Aorta (tissue), 5 donors: ENCODE measurements at places on chromosomes 13 and 19. TPM values are rescaled to one million over a fixed set of nuclear protein-coding genes. Genes with fewer than 3 reads are reported as not detected.

DNA sequence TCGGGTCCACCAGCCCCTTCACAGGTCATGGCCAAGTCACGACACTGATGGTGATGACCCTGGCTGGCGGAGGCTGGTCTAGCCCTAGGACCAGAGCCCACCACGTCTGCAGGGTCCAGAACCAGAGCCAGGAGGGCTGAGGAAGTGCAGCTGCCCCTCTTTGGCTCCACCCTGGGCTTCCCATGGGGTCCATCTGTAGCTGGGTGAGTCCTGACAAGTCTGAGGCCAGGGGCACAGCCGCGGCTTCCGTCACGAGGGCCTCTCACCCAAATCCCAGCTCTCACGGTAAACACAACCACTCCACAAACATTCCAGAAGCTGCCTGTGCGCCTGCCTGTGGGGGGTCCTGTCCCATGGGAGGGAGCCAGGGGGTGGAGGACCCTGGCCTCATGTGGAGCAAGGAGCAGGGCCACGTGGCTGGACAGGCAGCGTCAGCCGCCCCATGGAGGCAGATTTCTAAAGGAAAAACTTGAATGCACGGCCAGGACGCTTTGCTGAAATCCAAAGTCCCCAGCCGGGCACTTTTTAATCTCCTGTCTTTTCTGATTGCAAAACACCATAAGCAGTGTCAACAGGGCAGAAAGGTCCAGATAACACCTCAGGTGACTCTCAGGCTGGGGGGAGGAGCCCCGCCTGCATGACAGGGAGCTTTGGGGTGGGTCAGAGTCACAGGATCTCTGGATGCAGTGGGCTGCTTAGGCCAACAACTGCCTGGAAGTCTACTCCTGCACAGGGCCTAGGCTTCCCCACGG is 29.9 kb downstream of the CEBPG start:
- DNase-seq, result peak; percentile 37

GRCh38 chr19:8488365-8488764 is 14.1 kb downstream of the PRAM1 start:
- no peak for DNase-seq

- DNase-seq, result no peak
Observed at GRCh38 chr19:45981350-45981749, 7.7 kb upstream of the NOVA2 start.

GRCh38 chr19:4576016-4576933 is 16.8 kb upstream of the SEMA6B start:
- no peak for DNase-seq

DNA sequence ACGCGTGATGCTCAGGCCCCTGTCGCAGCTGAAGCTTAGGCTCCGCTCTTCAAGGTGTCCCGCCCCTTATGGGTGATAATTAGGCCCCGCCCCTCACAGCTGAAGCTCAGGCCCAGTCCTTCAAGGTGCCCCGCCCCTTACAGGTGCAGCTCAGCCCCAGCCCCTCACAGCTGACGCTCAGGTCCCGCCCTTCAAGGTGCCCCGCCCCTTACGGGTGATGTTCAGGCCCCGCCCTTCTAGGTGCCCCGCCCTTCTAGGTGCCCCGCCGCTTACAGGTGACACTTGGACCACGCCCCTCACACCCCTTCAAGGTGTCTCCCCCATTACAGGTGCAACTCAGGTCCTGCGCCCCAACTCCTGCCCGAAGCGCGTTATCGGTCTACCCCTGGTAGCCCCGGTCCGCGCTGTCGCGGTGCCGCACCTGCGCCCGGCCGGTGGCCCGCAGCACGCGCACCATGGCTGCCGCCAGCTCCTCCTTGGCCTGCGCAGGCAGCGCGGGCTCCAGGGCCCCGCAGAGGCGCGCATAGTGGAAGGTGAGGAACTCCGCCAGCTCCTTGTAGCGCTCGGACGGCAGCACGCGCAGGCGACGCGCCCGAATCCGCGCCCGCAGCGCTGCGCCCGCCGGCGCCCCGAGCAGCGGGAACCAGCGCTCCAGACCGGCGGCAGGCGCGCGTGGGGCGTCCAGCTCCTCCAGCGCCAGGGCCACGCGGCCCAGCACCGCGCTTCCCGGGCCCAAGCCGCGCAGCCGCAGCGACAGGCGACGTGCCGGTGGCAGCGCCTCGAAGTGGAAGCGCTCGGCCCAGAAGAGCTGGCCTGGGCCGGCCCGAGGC is 7.3 kb downstream of the RASAL3 start:
- no peak for DNase-seq

- no peak for DNase-seq
Observed at GRCh38 chr19:21848706-21849105, 12.7 kb upstream of the ZNF43 start.

DNA sequence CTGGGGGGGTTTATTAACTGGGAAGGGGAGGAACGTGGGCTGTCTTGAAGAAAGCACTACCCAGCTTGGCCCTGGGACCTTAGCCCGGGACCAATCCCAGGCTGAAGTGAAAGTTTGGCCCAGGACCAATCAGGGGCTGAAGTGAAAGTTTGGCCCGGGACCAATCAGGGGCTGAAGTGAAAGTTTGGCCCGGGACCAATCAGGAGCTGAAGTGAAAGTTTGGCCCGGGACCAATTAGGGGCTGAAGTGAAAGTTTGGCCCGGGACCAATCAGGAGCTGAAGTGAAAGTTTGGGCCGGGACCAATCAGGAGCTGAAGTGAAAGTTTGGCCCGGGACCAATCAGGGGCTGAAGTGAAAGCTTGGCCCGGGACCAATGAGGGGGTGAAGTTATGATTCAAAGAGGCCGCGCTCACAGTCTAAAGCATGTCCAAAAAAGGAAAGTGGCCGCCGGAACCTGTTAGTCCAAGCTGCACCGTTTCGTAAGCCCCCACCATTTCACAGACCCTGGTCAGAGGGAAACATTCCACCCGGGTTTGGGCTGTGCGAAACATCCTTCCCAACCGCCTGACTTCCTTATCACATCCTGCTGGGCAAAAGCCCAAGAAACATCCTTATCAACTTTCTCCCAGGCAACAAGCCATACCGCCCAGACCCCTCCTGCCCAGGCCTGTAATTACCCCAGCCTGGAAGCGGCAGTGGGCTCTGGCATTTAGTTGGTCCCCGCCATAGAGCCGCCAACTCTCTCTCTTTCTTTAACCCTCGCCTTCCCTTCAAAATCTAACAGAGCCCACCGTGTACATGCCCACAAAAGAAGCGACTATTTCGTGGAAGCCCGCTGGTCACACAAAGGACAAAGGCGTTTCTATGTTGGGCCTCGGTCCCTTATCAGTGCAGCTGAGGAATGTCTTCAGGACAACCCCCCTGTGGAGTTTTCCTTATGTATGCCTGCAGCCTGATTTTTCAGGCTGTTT is 1.1 kb downstream of the ZNF850 start:
- peak; percentile 85 for DNase-seq

GRCh38 chr13:101157261-101157660 is 259.0 kb downstream of the NALCN start:
- no peak for DNase-seq

GRCh38 chr13:88937384-88937783 is 1266.2 kb downstream of the SLITRK5 start:
- DNase-seq, result no peak

- DNase-seq, result no peak
Observed at GRCh38 chr13:30128095-30128494, 179.3 kb downstream of the KATNAL1 start.

- peak; percentile 42 for DNase-seq
Observed at GRCh38 chr13:44397766-44398223, 24.2 kb downstream of the SERP2 start.

- no peak for DNase-seq
Observed at GRCh38 chr19:18869781-18870530, 26.0 kb downstream of the CERS1 start.

- no peak for DNase-seq
Observed at GRCh38 chr19:14164724-14165493, 28.5 kb upstream of the ASF1B start.

- no peak for DNase-seq
Observed at GRCh38 chr13:99075268-99076191, 97.7 kb upstream of the DOCK9 start.

GRCh38 chr19:36093687-36094086 is 17.3 kb upstream of the OVOL3 start:
- DNase-seq, result no peak

GRCh38 chr19:2114218-2114617 is 17.5 kb downstream of the IZUMO4 start:
- DNase-seq, result no peak

GRCh38 chr19:52533901-52534300 is 6.4 kb downstream of the ZNF808 start:
- no peak for DNase-seq

DNA sequence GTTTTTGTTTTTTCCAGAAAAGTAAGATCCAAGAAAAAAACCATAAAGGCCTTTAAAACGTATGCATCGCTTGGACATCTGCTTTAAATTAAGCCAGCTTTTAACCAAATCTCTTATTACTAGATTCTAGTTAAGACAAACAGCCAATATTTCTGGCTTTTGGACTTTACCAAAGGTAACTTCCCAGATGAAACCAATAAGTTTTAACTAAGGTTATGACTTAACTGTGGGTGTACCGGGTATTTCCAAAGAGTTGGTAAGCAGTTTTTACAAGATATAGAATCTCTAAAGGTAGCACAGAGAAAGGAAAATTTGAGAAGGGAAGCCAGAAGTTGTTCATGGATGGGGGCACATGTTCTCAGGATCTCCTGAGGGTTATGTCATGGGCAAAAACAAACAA is 34.0 kb downstream of the CEACAM1 start:
- DNase-seq, result no peak

DNA sequence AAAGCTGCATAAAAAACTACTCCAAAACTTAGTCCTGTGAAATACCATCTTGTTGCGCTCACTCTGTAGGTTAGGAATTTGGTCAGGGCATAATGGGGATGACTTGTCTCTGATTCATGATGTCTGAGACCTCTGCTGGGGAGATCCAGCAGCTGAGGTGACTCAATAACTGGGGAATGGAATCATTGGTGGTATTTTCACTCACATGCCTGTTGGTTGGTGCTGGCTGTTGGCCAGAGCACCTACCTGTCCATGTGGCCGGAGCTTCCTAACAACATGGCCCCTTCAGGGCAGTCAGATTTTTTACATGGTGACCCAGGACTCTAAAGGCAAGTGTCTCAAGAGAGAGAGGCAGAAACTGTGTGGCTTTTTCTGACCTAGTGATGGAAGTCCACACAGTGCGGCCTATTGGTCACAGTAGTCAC is 7.4 kb upstream of the ESD start:
- DNase-seq, result no peak

GRCh38 chr13:20706661-20707060 is 3.2 kb downstream of the IL17D start:
- no peak for DNase-seq

The PLEKHA4 gene
- total RNA-seq, result 94.9 TPM

The SMIM44 gene
- not detected for total RNA-seq

The PDE4C gene
- 2.3 TPM for total RNA-seq

The PRDX2 gene
- 90.5 TPM for total RNA-seq

The RB1 gene
- total RNA-seq, result 45.8 TPM
